ENCODE measurements at places on chromosomes 13 and 19.

DNA sequence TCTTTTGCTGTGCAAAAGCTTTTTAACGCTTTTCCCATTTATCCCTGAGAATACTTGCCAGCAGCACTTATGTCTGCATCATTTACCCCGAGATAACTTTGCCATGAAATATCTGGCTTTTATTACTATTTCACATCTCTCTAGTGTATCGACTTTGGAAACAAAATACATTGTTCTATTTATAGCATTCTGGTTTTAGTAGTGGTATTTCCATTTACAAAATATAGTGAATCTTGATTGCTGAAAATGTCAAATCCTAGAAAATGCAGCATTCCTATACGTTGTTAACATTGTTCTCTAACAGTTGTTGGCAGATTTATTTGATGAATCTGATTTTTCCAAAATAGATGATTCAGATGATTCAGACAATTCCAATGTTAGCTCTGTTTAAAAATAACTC lies 189.3 kb upstream of the SPRY2 start:
- no peak for DNase-seq

DNA sequence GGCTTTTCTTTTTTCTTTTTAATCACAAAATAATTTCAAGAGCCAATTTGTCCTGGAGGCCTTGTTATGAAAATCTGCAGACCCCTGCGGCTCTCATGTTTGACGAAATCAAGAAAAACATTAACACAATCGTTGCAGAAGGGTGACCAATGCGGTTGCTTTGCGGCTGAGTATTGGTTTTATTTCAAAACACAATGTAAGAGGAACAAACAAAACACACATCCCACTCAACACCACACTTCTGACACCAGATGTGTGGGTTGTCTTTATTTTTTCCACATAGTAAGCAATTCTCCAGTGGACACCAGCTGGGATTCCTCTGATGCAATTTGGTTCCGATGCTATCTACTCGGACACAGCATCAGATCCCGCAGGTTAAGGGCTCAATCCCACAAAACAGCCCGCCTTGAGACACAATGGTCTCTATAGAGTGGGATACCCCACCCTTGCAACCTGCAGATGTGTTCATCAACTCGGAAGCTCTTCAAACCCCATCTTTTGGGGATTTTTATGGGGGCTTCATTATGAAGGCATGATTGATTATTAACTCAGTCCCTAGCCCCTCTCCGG lies 21.9 kb upstream of the CCDC124 start:
- no peak for DNase-seq

DNA sequence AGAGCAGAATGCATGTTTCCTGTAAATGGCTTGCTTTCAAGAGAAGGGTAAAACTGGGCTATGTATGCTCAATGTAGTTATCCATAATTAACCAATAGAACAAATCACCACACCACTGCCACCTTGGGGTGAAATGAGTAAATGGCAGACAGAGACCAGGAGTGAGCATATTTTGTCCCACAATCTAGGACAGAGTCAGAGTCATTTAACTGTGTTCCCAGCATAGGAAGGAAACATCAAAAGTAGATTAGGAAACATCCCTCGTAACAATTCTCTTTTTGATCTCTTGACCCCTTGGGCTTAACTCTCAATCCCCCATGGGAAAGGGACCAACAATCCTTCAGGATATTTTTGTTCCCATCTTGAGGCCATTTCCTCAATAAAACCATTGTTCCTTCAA lies 224.8 kb downstream of the NHLRC3 start:
- peak; percentile 13 for DNase-seq

DNA sequence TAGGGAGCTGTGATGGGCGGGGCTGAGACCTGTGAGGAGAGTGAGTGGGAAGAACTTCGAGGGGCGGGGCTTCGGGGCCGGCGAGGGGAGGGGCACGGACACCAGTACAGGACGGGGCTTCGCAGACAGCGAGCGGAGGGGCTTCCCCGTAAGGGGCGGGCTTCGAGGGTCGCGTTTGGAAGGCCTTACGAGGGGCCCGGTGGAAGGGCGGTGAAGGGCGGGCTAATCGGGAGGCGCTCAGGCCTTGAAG lies 4.1 kb upstream of the EMP3 start:
- DNase-seq: peak; percentile 73

GRCh38 chr13:39326469-39327171 lies 276.4 kb downstream of the LHFPL6 start:
- DNase-seq: no peak

GRCh38 chr19:5605362-5605761 lies 17.2 kb downstream of the SAFB2 start:
- DNase-seq: no peak

DNA sequence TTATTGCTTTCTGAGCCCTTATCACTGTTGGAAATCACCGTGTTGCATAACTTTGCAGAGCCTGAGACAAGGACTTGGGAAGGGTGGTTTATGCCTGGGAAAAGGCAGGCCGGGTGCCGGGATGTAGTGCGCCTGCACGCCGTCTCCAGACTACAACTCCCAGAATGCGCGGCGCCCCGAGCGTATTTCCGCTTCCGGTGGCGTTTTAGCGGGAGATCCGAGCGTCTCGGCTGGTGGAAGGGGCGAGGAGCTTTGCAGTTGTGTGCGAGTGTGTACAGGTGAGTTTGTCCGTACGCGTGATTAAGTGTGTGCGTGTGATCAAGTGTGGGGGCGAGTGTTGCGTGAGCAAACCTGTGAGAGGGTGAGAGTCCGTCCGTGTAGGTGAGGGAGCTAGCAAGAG lies 75.4 kb downstream of the PEG3 start:
- DNase-seq: peak; percentile 57

GRCh38 chr13:93797463-93797862 lies 570.9 kb downstream of the GPC6 start:
- no peak for DNase-seq

GRCh38 chr13:112903071-112903577 lies 65.9 kb upstream of the MCF2L start:
- no peak for DNase-seq

DNA sequence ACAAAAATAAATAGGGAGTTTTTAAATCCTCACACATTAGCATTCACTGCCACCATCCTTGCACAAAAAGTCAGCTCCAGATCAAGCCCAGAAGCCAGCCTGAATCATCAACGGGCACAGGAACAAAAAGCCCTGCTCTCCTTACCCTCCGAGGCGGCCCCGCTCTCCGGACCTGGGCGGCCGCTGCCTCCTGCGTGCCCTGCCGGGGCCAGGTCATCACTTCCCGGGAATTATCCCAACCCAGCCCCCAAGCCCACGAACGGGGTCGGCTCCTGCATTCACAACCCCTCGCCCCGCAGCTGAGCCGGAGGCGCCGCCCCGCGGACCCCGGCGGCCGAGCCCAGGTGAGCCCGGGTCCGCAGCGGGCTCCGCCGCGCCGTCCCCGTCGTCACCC lies 754 bp downstream of the DNAJB1 start:
- no peak for DNase-seq

DNA sequence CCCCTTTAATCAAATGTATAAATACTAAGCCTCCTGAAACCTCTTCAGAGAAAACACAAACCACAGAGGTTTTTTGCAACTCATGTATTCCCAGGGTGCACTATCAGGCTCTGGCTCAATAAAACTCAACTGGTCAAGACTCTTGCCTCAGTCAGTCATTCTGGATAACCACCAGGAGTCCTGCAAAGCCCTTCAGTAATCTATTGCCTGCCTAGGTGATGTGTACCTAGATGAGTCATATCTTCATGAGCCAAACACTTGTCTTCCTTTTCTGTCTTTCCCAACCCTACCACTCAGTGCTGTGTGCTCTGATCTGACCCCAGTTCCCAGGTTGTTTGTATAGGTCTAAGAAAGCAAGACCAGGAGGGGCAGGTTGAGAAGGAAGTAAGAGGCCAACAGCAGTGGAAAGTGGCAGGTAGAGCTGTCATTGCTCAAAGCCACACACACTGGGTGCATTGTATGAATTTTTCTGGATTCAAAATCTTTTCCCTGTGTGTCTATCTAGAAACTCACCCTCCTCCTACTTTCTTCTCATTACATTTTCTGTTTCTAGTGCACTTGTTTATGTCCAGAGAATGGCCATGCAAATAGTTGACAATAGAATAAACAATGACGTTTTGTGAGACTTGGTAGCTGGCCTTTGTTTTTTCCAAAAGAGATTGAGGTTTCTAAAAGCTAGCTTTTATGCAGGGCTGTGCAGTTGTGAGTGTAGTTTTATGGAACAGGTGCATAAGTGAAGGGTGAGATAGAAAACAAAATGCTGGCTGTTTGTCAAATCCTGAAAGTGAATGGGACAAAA lies 48.1 kb downstream of the PSG1 start:
- DNase-seq: no peak

DNA sequence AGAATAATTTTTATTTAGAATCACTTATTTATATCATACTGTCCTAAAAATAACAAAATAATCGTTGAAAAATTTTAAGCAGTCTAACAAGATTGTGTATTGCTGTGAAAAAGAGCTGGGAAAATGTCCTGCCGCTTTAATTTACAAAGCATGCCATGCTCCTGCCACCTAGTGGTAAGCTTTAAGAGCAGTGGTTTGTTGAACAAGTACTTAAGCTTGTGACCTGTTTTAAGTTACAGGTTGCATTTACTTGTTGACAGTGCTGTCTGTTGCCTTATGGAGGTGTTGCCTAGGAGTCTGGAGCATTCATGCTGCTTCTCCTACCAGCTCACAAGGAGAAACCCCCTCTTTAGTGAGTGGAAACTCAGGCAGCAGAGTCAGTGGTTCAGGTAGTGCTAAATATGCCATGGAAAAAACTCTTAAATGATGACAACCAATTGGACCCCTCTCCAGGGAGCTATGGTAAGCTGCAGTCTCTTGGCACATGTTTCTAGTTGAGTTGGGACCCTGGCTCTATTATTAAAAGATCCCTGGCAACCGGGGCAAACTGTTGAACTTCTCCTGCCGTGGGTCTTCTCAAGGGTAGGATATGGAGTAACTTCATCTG lies 68.4 kb downstream of the SPATA13 start:
- no peak for DNase-seq

DNA sequence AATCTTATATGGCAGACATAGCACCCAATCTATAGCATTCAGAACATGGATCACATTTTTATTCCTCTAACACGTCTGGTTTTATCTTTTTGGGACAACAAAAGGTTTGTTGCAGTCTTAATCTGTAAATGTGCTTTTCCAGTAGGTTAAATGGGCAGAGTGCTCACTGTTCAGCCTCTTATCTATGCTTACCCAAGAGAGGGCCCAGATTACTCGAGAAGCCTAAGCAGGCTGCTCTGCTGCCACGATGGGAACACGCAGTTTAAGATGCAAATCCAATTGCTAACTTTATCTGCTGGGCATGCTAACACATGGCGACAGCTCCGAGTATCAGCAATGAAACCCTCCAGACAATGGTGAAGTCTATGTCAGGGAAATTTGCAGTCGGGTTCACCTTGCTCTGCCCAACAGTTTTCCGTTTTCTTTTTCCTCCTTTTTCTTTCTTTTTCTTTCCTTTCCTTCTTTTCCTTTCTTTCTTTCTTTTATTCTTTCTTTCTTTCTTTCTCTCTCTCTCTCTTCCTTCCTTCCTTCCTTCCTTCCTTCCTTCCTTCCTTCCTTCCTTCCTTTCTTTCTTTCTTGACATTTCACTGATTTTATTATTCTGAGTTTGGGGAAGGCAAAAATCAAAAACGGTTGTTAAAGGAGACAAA lies 115.3 kb downstream of the RBM26 start:
- no peak for DNase-seq

- DNase-seq: no peak
Measured at GRCh38 chr13:39601636-39602035, 1.4 kb downstream of the LHFPL6 start.

GRCh38 chr13:85520445-85520844 lies 278.8 kb downstream of the SLITRK6 start:
- no peak for DNase-seq

- no peak for DNase-seq
Measured at GRCh38 chr19:47363758-47364531, 14.8 kb downstream of the DHX34 start.

DNA sequence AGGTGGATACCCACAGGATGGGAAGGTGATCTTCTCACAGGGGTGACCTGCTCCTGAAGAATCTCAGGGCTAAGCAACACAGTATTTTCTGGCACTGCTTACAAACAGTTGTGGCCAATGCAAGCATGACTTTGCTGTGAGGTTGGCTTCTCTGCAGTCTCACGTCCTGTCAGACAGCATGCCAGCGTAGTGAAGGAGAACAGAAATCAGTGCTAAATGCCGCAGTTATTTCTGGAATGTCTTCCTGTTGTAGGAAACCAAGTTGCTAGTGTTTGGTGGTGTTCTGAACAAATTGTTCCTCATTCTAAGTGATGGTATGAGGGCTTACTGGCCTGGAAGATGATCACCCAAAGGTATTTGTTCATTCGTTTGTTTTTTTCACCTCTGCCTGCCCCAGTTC lies 320.1 kb downstream of the MTUS2 start:
- no peak for DNase-seq

DNA sequence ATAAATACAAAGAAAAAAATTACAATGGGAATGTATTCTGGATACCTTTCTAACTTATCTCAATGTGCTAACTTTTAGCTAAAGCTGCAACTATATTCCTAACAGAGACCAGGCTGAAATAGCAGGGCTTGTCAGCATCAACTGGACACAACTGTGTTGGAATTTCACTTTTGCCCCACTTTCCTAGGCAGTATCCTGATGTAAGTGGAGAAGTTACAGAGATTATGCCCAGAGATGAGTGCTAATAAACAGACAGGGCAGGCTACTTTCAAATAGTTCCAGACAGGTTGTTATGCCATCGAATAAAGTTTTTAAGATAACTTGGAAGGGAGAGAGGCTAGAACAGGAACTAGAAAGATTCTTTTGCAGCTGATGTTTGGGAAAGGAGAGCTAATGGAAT lies 201.9 kb downstream of the KCTD12 start:
- DNase-seq: no peak

DNA sequence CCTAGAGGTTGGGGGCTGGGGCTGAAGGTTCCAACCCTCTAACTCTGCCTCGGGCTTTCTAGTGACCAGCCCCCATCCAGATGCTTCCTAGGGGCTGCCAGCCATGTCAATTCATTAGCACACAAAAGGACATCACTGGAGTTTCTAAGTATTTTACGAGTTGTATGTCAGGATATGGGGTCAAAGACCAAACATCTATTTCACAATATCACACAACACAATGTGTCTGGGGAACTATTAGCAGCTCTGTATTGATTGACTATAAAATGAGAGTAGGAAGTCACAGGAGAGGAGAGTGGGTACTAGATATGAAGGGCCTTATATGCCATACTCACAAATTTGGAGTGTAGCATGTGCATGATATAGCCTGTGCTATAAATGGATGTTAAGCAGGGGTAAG lies 42.1 kb downstream of the LPAR6 start:
- no peak for DNase-seq

- peak; percentile 68 for DNase-seq
Measured at GRCh38 chr13:50400035-50400726, 384.9 kb downstream of the KCNRG start.

GRCh38 chr13:54945973-54946372 lies 1917.4 kb downstream of the OLFM4 start:
- DNase-seq: no peak

DNA sequence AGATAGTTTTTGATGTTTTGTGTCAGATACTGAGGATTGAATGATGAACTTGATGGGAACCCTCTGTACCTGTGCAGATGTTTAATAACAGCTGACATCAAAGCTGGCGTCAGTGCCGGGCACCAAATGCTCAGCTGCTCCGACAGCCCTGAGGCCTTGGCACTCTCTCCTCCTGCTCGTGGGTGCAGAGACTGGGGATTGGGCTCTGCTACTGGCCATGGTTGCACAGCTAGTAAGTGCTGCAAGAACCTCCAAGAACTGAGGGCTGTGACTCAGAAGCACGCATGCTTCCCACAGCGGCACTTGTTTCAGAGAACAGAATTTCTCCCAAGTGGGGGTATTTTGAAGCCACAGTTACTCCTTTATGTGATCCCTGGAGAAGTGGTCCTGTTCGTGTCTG lies 5.9 kb downstream of the LAMP1 start:
- DNase-seq: no peak

GRCh38 chr19:12647490-12648071 lies 19.0 kb downstream of the MAN2B1 start:
- peak; percentile 1 for DNase-seq
